ENCODE measurements at places on chromosomes 12 and 14. TPM values are rescaled to one million over a fixed set of nuclear protein-coding genes. Genes with fewer than 3 reads are reported as not detected.

KLHL33 gene
- not detected for total RNA-seq

FAM161B gene
- 5.5 TPM for total RNA-seq

- H3K4me1 ChIP-seq, result peaks cover 42% of the 10 kb centered on the region
- no peaks in the 10 kb centered on the region for H3K36me3 ChIP-seq
- no peaks in the 10 kb centered on the region for H3K27me3 ChIP-seq
- no peak overlapping the region for H3K4me3 ChIP-seq
- DNase-seq, result no peak
Observed at GRCh38 chr12:42979746-42980145, 390.2 kb upstream of the PRICKLE1 start.

SMIM10L1 gene
- 15.8 TPM for total RNA-seq

ADAM20 gene
- 0.35 TPM for total RNA-seq
